ENCODE measurements at places on chromosomes 2 and 18.
A peak's percentile ranks its signal among the peaks of the same experiment; 100 is the strongest.

GRCh38 chr18:55256226-55256928 lies 297.1 kb upstream of the CCDC68 start:
- no peak for DNase-seq

- peak; percentile 60 for DNase-seq
Observed at GRCh38 chr2:213232649-213233437, 51.4 kb upstream of the SPAG16 start.

DNA sequence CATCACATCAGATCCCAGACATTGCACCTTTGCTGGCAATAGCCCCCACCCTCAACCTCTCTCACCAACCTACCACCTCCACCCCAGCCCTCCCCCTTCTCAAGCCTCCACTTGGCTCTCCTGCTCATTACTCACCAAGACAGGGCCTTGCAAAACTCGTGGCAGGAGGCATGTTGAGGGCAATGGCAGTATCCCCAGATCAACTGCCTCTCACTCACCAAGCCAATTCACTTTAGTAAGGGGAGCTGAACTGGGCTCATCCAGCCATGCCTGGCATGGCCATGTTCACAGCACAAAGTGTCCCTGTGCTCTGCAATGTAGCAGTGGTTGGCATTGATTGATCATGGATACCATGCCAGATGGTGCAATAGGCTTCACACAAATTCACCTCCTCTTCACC lies 46.3 kb upstream of the TEX51 start:
- DNase-seq, result no peak

DNA sequence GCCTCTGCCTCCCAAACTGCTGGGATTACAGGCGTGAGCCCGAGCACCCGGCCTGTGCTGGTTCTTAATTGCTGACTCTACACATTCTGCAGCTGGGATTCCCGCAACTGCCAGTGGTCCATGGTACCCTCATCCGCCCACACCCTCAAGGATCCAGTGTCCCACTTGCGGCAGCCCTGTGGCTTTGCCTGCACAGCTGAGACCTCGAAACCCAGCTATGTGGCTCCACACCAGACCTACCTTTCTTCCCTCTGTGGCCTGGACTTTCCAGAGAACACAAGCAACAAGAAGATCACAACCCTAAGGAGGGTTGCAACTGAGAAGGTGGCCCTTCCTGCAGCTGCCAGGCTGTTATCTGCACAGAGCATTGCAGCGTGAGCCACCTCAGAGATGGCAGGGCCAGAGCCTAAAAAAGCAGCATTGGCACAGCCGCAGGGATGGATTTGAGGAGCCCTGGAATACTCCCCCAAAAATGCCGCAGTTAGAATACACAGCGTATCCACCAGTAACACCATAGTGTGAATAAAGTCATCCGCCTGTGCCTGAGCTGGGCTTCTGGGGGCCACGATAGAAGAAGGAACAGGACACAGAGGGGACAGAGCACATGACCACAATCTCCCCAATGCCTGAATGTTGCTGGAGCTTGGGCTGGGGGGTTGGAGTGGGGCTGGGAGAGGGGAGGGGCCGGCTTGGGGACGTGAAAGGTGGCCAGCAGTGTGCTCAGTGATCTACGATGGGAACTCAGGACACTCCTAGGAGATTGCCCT lies 1.9 kb downstream of the GPR55 start:
- no peak for DNase-seq

DNA sequence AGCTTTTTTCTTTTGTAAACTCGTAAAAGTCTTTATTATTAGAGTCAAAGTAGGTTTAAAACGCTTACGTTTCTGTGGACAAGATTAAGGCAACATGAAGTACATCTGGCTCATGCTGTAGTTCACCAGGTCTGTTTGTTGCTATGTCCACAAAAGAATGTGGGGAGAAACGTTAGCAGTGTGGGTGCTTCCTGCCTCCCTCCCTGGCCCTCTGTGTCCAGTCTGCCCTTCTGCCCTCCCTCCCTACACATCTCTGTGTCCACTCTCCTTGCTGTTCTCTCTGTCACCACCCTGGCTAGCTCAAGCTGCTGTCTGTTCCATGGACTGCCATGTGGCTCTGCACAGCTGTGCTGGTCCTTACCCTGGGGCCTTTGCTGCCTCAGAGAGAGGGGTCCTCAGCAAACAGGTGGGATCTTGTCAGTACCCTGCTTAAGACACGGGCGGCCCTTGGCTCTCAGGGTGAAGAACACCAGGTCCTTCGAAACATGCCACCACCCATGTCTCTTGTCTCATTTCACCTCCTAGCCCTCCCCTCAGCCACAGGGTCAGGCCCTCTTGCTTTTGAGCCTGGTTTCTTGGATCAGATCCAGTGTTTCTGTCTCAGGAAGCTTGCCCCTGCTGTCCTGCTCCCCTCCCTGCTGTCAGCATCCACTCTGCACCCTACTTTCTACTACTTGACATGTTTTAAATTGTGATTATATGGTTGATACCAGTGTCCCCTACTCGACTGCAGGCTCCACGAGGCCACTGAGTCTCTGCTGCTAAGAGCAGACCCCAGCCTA lies 79.2 kb downstream of the LIMS1 start:
- no peak for DNase-seq

DNA sequence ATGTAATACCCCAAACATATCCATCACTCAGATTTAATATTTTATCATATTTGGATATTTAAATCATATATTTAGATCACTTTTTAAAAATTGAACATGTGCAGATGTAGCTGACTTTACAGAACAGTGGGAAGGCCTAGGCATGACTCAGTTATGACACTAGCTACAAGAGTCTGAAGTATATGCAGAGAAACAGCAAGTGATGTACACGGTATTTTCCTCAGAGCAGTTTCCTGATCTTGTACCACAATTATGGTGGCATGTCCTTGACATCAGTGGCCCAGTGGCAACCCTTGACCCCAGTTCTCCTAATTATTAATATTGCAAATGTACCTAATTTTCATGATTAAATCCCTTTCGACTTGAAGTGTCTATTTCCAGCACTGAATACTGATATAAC lies 28.2 kb downstream of the CDKL4 start:
- DNase-seq, result no peak

- no peak for DNase-seq
Observed at GRCh38 chr2:85255813-85256594, 71.8 kb downstream of the TGOLN2 start.

DNA sequence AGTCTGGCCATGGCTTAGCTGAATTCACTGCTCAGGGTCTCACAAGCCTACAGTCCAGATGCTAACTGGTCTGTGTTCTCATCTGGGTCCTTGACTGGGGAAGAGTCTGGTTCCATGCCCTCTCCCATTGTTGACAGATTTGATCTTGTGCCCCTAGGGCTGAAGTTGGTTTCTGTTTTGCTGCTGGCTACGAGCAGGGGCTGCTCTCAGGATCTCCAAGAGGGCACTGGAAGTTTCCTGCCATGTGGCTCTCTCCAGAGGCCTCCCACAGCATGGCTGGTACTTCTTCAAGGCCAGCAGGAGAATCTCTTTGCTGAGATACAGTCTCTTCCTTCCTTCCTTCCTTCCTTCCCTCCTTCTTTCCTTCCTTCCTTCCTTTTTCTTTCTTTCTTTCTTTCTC lies 78.1 kb downstream of the SPP2 start:
- DNase-seq, result no peak

GRCh38 chr2:32384529-32384928 lies 27.7 kb downstream of the BIRC6 start:
- no peak for DNase-seq

- no peak for DNase-seq
Observed at GRCh38 chr2:208046686-208047085, 21.4 kb upstream of the PLEKHM3 start.

- no peak for DNase-seq
Observed at GRCh38 chr2:65691816-65692215, 259.4 kb upstream of the SPRED2 start.

GRCh38 chr18:24378598-24378997 lies 19.0 kb downstream of the OSBPL1A start:
- DNase-seq, result no peak

- no peak for DNase-seq
Observed at GRCh38 chr18:11955239-11956029, 25.9 kb upstream of the IMPA2 start.

- no peak for DNase-seq
Observed at GRCh38 chr18:8176109-8176508, 433.1 kb upstream of the RAB12 start.

- DNase-seq, result no peak
Observed at GRCh38 chr2:107334306-107334705, 448.3 kb upstream of the ST6GAL2 start.

DNA sequence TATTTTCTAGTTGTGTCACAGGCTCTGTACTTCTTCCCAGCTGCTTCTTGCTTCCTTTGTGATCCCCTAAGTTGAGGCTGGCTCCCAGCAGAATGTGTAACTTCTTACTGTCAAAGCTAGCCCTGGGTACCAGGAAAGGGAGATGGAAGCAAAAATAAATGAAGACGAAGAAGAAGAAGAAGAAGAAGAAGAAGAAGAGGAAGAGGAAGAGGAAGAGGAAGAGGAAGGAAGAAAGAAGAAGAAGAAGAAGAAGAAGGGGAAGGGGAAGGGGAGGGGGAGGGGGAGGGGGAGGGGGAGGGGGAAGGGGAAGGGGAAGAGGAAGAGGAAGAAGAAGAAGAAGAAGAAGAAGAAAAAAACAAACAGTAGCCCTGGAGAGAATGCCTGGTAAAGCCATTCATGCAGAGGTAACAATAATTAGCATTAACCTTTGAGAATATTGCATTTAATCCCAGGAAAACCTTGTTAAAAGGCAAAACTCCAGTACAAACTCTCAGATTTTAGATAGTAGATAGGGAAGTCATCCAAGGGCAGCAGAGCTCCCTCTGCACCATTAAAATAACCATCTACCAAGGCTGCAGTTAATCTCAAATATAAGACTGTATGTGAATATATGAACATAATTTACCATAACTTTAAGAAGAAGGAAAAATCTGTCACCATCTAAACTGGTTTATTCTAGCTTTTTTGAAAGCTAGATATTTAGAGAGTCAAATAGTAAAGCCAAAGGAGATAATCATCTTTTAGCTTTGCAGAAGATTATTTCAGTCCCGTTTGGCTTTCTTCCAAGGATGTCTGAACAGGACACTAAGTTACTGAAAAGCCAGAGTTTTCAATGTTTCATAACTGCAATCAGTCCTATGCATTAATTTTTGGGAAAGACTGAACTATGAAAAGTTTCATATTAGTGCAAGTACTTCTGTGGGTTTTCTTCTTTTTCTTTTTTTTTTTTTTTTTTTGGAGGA lies 44.3 kb upstream of the FBXO11 start:
- DNase-seq, result no peak

- no peak for DNase-seq
Observed at GRCh38 chr2:152505495-152505906, 170.5 kb downstream of the FMNL2 start.
